ENCODE measurements at places on chromosomes 6 and 20. TPM values are rescaled to one million over a fixed set of nuclear protein-coding genes. Genes with fewer than 3 reads are reported as not detected.

GRCh38 chr6:85482905-85483700 lies 33.2 kb downstream of the NT5E start:
- DNase-seq: peak; percentile 44

Gene DNAH8
- total RNA-seq: not detected

Gene EYS
- total RNA-seq: 0.26 TPM

GRCh38 chr20:5526516-5526915 lies 209.8 kb upstream of the PROKR2 start:
- DNase-seq: peak; percentile 10

Gene MYL9
- 0.53 TPM for total RNA-seq

All from bronchial epithelial cell (primary cell).